Caco-2 (cell line): ENCODE measurements at places on chromosomes 2 and 18.

- DNase-seq = no peak
Observed at GRCh38 chr18:46402945-46403344, 254.1 kb downstream of the LOXHD1 start.

DNA sequence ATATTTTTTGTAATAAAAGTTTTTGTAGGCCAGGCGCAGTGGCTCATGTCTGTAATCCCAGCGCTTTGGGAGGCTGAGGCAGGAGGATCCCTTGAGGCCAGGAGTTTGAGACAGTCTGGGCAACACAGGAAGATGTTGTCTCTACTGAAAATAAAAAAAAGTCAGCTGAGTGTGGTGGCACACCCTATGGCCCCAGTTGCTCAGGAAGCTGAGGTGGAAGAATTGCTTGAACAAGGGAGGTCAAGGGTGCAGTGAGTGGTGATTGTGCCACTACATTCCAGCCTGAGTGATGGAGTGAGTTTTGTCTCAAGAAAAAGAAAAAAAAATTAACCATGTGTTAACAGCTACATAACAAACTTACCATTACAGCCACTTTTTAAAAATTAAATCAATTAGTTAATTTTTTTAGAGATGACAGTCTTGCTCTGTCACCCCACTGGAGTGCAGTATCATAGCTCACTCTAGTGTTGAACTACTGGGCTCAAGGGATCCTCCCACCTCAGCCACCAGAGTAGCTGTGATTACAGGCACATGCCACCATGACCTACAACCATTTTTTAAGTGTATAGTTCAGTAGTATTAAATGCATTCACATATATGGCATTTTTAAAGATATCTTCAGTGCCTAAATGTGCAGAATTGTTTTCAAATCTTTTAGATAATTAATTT lies 67.2 kb upstream of the ACYP2 start:
- no peak for DNase-seq

DNA sequence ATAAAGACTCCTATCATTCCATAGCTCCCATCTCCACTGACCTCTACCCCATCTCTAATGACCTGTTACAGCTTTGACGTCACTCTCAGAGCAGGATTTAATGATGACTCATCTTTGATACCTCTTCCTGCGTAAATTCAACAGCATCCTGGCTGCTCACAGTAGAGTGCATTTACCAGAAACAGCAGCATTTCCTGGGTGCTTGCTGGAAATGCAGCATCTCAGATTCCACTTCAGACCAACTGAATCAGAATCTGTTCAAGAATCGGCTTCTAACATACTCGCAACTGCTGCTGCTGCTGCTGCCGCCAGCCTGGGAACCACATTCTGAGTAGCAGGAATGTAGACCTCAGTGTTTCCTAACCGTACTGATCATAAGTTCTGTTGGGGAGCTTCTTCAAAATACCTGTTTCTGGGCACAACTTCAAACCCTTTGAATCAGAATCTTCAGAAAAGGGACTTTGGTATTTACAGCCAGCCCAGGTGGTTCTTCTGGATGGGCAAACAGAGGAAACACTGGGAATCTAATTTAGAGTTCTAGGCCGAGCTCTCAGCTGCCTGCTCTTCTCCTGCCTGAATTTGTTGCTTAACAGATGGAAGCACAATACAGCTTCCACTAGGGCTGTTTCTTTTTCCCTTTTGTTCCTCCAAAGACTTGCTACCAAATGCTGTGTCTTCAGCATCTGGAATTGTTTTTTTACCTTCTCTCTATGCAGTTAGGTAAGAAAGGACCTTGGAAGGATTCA lies 241.4 kb downstream of the NCKAP5 start:
- no peak for DNase-seq

GRCh38 chr2:170685591-170685990 lies 29.5 kb upstream of the SP5 start:
- no peak for DNase-seq

- no peak for DNase-seq
Observed at GRCh38 chr2:157911750-157912149, 35.6 kb upstream of the ACVR1 start.

DNA sequence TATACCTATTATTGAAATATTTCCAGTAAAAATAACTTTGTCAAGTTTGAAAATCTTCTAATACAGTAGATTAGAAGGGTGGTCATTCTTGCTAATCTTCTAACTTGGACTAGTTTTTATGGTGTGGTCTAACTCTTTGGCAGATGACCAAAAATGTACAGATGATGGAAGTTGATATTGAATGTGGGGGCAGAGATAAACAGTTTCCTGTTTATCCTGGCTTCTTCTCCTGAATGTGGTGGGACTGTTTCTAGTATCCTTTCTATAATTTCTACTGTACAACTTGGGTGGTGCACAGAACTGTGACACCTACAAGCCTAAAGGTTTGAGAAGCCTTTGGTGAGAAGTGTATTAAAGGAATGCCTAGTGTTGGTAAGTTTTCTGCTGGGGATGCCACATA lies 178.7 kb downstream of the PDE11A start:
- DNase-seq = no peak

DNA sequence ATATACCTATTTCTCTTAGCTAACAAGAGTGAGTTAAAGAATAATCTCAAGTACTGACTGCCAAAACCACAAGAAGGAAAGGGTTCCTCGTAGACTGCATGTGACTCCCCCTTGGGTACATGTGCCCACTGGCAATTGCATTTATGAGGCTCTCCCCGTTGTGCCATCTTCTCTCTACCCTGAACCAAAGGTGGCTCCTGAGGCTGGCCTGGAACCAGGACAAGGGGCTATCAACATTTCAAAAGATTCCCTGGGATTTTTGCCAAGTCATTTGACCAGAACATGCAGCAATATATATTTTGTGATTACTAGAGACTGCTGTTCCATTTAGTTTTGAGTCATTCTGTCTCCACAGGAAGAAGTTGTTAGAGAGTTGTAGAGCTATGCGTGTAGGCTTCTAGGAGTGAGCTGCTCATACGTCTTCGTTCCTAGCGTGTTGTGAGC lies 45.8 kb downstream of the LAMA3 start:
- DNase-seq = no peak

DNA sequence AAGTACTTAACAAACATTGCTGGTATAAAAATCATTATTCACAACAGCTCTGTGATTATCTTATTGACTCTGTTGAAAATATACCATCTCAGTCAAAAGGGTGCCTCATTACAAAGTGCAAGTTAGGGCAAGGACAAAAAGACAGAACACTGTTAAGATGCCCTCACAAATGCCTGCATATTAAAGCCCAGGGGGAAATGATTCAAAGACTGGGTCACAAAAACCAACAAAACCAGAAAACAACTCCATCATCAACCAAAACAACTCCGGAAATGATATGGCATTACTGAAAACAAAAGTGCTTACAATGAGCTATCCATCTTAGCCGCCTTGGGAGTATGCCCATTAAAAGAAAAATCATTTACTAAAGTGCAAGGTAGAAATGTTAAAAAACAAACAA lies 9.9 kb downstream of the PLA2R1 start:
- no peak for DNase-seq
